ENCODE measurements at places on chromosomes 6 and 20. TPM values are rescaled to one million over a fixed set of nuclear protein-coding genes. Genes with fewer than 3 reads are reported as not detected.

GRCh38 chr6:72905705-72906478 lies 284.0 kb downstream of the KCNQ5 start:
- no peak overlapping the region for H3K4me3 ChIP-seq
- no peaks in the 10 kb centered on the region for H3K27me3 ChIP-seq

Gene C6orf58
- total RNA-seq, result not detected

DNA sequence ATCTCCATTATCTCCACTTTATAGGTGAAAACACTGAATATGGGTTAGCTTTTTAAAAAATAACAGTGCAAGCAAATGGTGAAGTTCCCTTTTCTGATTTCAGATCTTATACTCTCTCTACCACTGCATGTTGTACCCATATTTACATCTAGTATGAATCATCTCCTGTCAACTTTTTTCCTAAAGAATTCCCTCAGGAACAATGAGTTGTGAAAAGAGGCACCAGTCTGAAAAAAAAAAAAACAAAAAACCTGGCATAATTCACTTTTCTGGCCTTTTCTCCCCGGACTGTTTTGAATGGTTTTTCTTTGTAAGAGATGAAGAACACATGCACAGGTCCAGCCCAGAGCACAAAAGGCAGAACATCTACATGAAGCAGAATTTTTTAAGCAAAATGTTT lies 596.0 kb downstream of the COL12A1 start:
- DNase-seq, result no peak
- H3K4me1 ChIP-seq, result no peaks in the 10 kb centered on the region
- no peaks in the 10 kb centered on the region for H3K27me3 ChIP-seq
- no peaks in the 10 kb centered on the region for H3K36me3 ChIP-seq

DNA sequence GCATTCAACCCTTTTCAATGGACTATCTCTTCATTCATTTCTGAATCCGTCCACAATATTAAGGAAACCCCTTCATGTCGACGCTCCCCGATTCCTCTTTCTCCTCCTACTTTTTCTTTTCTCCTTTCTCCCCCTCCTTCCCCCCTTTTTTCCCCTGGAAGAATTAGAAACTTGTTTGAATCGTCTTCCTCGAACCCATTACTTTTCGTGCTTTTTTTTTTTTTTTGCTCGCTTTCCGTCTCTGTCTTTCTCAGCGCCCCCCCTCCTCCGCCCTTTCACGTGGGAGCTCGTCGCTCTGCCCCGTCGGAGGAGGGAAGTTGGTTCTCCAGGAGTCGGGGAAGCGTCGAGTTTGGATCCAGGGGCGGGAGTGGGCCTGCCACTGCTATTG lies 2.3 kb upstream of the NKX2-2 start:
- no peak overlapping the region for H3K27ac ChIP-seq
- H3K27me3 ChIP-seq, result peaks cover 81% of the 10 kb centered on the region

DNA sequence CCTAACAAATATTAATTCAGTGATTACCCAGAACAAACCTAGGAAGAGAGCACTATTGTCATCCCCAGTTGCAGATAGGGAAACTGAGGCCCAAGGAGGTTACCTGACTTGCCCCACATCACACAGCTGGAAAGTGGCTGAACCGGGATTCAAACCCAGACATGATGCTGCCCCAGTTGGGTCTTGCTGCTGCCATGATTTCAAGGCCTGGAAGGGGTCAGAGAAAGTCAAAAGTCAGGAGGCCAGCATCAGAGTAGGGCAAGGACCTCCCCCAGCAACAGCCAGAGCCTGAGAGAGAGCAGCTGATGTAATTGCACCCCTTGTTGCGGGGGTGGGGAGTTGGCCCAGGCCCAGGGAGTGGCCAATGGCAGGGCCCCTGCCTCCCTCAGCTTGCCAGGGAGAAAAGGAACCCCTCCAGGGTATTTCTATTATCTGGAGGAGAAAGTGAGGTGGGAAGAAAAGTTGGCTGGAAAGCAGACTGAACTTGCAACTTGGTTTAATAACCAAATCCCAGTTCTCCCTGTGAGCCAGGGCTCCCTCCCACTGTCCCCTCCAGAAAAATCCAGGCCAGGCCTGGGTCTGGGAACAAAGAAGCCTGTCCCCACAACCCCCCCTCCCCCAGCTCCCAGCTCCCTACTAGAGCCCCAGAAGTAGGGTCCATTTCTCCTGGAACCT lies 83.6 kb downstream of the MRPL14 start:
- DNase-seq, result peak; percentile 59
- no peaks in the 10 kb centered on the region for H3K27me3 ChIP-seq
- H3K27ac ChIP-seq, result no peak overlapping the region
- no peaks in the 10 kb centered on the region for H3K36me3 ChIP-seq
- peaks cover 10% of the 10 kb centered on the region for H3K4me1 ChIP-seq
- H3K4me3 ChIP-seq, result no peak overlapping the region

GRCh38 chr6:106177786-106178185 lies 91.7 kb downstream of the PRDM1 start:
- H3K27ac ChIP-seq, result no peak overlapping the region
- no peaks in the 10 kb centered on the region for H3K27me3 ChIP-seq
- no peaks in the 10 kb centered on the region for H3K36me3 ChIP-seq
- no peak for DNase-seq
- no peak overlapping the region for H3K4me3 ChIP-seq

DNA sequence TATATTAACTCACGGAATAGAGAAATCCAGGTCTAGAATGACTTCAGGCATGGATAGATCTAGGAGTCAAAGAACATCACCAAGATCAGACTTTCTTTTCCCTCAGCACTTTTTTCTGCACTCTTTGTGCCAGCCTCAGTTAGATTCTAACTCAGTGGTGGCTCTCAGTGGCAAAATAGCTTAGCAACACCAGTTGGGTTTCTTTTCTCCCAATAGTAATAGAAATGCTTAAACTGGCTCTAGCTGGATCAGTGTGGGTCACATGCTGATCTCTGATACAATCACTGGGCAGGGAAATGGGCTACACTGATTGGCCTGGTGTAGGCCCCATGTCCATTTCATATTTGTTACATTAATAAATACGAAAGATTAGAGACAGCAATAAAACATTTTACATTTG lies 44.2 kb upstream of the ARFGEF2 start:
- no peaks in the 10 kb centered on the region for H3K27me3 ChIP-seq
- no peaks in the 10 kb centered on the region for H3K36me3 ChIP-seq
- no peak overlapping the region for H3K4me3 ChIP-seq
- no peaks in the 10 kb centered on the region for H3K4me1 ChIP-seq
- H3K27ac ChIP-seq, result no peak overlapping the region

Gene JPH2
- 0.31 TPM for total RNA-seq

DNA sequence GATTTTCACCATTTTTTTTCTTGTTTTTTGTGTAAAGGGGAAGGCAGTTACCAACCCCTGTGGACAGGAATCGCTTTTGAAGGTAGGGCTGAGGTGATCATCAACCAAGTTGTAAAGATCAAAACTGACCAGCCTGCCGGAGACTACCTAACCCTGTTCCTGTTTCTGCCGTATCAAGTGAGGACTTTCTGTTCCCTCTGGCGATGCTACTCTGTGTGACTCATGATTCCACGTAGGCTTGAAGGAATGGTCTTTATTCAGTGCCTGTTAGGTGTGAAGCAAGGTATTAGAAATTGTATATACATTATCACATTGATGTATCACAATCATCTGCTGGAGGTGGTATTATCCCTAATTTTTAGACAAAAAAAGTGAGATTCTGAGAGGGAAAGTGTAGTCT lies 161.3 kb downstream of the SOX4 start:
- peaks cover 20% of the 10 kb centered on the region for H3K36me3 ChIP-seq
- no peak overlapping the region for H3K4me3 ChIP-seq
- peaks cover 17% of the 10 kb centered on the region for H3K4me1 ChIP-seq
- DNase-seq, result no peak

DNA sequence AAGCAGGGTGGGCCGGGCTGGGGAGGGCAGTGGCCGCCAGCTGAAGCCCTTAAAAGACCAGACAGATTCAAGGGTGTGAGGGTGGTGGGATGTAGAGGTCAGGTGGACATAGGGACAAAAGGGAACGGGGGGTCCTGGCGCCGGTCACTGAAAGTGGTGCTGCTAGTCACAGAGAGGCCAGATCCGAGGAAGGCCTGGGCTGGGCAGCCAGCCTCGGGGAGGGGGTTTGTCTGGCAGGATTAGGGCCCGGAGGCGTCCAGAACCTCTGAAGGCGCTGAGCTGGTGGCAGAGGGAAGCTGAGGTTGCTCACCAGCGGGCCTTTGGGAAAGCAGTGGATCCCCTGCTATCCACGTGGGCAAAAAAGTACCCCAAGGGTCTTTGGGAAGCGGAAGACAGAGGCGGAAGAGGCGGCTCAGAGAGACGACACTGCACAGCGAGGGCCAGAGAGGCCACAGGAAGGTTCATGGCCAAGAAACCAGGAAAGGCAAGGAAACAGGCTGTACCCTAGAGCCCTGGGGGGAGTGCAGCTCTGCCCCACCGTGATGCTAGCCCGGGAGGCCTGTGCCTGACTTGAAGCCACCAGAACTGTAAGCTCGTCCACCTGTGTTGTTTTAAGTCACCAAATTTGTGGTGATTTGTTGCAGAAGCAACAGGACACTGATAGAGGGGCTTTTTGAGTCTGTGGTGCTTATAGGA lies 106.0 kb downstream of the TMEM242 start:
- no peak for DNase-seq
- H3K27ac ChIP-seq, result no peak overlapping the region
- no peaks in the 10 kb centered on the region for H3K4me1 ChIP-seq

- no peaks in the 10 kb centered on the region for H3K36me3 ChIP-seq
- no peak overlapping the region for H3K4me3 ChIP-seq
- no peak overlapping the region for H3K27ac ChIP-seq
- H3K27me3 ChIP-seq, result no peaks in the 10 kb centered on the region
- DNase-seq, result peak; percentile 61
- H3K4me1 ChIP-seq, result no peaks in the 10 kb centered on the region
These were observed 55.7 kb upstream of the SLC23A2 start for GRCh38 chr20:5056801-5057599.

GRCh38 chr6:12137480-12137879 lies 125.4 kb downstream of the HIVEP1 start:
- no peaks in the 10 kb centered on the region for H3K27me3 ChIP-seq
- H3K4me1 ChIP-seq, result no peaks in the 10 kb centered on the region

Gene CDH4
- total RNA-seq, result 3.2 TPM

GRCh38 chr20:32903666-32904175 lies 45.0 kb downstream of the EFCAB8 start:
- no peaks in the 10 kb centered on the region for H3K27me3 ChIP-seq
- no peak overlapping the region for H3K27ac ChIP-seq
- DNase-seq, result no peak

Gene PROKR2
- 0.44 TPM for total RNA-seq

Gene ZNF831
- total RNA-seq, result not detected

Gene WFDC2
- 59.6 TPM for total RNA-seq

- DNase-seq, result no peak
- H3K36me3 ChIP-seq, result no peaks in the 10 kb centered on the region
- no peak overlapping the region for H3K4me3 ChIP-seq
- no peaks in the 10 kb centered on the region for H3K4me1 ChIP-seq
These were observed 180.7 kb downstream of the EPHA7 start for GRCh38 chr6:93238632-93239031.

DNA sequence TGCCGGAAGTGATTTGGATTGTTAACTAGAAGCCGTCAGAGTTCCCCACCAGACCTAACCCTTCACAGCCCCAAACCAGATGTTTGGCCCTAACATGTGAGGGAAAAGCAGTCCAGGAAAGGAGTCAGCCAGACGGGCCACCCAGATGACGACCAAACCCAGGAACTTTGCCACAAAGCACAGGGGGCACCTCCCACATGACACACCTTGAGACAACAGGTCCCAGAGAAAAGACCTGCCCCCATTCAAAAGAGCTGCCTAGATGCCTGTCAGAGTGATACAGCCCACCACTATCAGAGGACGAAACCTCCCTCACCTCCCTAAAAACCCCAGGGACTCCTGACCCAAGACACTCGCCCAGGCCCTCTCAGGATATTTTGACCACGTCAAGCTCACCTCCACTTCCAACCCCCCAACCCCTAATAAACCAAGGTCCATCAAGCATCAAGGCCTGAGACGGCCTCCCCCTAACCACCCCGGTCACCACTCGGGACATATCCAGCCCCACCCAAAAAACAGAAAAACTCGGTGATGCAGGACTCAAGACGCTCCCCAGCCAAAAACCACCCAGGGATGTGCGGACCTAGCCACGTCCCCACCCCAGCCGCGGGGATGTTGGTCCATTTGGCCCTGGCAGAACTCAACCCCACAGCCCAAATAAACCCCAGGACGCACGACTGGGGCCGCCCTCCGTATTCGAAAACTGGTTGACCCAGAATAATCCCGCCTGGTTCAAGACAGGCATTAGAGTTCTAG lies 662 bp downstream of the ZNF343 start:
- no peaks in the 10 kb centered on the region for H3K36me3 ChIP-seq
- H3K4me1 ChIP-seq, result no peaks in the 10 kb centered on the region
- peaks cover 37% of the 10 kb centered on the region for H3K27me3 ChIP-seq
- H3K4me3 ChIP-seq, result peak overlapping the region; percentile 99

- H3K4me1 ChIP-seq, result no peaks in the 10 kb centered on the region
- no peak overlapping the region for H3K4me3 ChIP-seq
- no peak overlapping the region for H3K27ac ChIP-seq
These were observed 61.4 kb downstream of the SYTL3 start for GRCh38 chr6:158711264-158711663.

Gene SERPINB1
- total RNA-seq, result 18.4 TPM

Gene HSD17B8
- total RNA-seq, result 5.5 TPM

DNA sequence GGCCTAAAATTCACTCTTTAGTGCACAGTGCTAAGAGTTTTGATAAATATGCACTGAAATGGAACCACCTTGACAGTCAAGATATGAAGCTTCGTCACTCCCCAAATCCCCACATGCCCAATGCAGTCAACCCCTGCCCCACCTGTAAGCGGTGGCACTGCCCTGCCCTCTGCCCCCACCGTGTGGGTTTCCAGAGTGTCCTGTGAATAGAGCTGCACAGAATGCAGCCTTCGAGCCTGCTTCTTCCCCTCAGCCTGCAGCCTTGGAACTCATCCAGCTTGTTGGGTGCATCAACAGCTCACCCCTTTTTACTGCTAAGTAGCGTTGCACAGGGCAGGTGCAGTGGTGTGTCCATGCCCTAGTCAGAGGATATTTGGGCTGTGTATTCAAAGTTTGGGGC lies 216.3 kb downstream of the SYNDIG1 start:
- H3K36me3 ChIP-seq, result peaks cover 4% of the 10 kb centered on the region
- no peak for DNase-seq
- H3K4me3 ChIP-seq, result no peak overlapping the region
- no peak overlapping the region for H3K27ac ChIP-seq
- H3K27me3 ChIP-seq, result no peaks in the 10 kb centered on the region

DNA sequence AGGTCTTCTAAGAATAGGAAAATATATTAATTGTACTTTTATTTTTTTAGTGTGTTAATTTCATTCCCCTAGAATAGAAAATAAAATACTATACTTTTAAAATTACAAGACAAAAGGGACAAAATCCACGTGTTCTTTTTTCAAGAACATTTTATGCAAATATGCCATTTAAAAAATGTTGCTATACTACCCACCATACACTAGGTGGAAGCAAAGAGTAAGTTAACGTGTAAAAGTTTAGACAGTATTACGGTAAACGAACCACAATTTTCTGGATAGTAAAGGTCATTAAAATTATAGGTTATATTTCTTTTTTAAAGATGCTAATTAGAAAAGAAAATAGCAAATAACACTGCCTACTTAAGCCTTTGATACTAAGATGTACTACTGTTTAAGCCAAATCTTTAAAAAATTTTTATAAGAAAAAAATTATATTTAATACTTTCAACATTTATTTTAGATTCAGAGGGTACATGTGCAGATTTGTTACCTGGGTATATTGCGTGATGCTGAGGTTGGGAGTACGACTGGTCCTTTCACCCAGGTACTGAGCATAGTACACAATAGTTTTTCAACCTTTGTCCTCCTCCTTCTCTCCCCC lies 287.6 kb downstream of the PHF3 start:
- no peak for DNase-seq
- H3K4me1 ChIP-seq, result no peaks in the 10 kb centered on the region
- H3K27me3 ChIP-seq, result no peaks in the 10 kb centered on the region
- no peak overlapping the region for H3K4me3 ChIP-seq
- no peak overlapping the region for H3K27ac ChIP-seq

GRCh38 chr20:22523499-22524392 lies 60.6 kb downstream of the FOXA2 start:
- no peak overlapping the region for H3K4me3 ChIP-seq
- no peaks in the 10 kb centered on the region for H3K36me3 ChIP-seq
- H3K27ac ChIP-seq, result no peak overlapping the region
- no peaks in the 10 kb centered on the region for H3K4me1 ChIP-seq
- no peak for DNase-seq

All from H9 (cell line).